Stimulated activated naive CD8-positive, alpha-beta T cell treated with anti-CD3 and anti-CD28 coated beads, Interleukin-15, amount 100 ng/mL, for 72 hours (primary cell): ENCODE measurements at places on chromosomes 2 and 18.
A peak's percentile ranks its signal among the peaks of the same experiment; 100 is the strongest.

DNA sequence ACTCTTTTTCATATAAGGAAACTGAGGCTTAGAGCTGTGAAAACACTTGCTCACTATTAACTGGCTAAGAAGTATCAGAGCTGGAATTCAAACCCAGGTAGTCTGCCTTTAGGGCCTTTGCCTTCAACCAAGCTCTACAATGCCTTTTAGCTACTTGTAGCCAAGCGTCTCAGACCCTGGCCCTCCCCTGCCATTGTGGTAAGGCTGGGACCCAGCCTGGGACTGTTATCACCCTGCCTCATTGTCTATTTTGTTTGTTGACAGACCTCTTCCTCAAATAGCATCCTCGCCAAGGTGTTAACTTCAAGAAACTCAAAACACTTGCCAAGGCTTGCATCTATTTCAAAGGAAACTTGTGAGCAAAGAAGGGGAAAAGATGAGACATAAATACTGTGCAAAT, 76.7 kb upstream of the CD28 start:
- no peak for DNase-seq

DNA sequence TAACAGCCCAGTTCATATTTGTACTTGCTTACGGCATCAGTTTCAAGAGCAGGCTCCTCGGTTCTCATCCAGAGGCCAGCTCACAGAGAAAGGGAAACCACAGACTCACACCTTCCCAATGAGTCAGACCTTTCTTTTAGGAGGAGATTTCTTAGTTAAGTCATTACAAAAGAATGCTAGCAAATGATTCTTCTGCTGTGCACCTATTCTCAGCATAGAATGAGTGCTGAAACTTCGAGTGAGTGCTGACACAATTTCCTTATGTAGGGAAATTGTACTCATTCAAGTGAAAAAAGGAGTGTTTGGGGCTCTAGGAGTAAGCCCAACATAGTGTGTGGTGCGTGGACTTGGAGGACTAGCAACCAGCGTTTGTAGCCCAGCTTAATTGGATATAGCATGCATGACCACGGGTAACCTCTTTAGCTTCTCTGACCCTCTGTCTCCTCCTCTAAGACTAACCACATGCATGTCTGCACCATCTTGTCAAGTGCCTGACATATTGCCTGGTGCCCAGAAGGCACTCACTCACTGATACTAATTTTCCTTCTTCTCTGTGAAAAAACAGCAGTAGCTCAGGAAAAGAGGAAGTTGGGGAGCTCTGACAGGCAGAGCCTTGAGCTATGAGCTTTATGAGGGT, 87.0 kb downstream of the ALPK2 start:
- peak; percentile 53 for DNase-seq

DNA sequence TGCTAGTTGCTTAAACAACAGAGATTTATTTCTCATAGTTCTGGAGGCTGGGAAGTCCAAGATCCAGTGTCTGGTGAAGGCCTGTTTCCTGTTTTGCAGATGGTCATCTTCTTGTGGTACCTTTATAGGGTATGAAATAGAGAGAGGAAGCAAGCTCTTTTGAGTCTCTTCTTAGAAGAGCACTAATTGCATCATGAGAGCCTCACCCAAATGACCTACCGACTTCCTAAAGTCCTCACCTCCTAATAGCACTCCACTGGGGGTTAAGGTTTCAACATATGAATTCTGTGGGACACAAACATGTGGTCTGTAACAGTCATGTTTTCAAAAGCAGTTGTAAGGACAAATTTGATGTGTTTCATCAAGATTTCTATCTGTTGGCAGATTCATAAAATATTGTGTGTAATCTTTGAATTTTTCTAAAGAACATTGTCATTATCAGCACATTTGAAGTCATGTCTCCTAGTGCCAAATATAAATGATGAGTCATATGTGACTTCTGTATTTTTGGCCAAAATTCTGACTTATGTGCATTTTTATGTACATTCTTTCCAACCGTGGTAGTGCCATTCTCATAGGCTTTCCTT, 45.3 kb downstream of the CD28 start:
- DNase-seq: no peak

- DNase-seq: no peak
These were observed 20.1 kb downstream of the TPGS2 start for GRCh38 chr18:36808681-36809080.

DNA sequence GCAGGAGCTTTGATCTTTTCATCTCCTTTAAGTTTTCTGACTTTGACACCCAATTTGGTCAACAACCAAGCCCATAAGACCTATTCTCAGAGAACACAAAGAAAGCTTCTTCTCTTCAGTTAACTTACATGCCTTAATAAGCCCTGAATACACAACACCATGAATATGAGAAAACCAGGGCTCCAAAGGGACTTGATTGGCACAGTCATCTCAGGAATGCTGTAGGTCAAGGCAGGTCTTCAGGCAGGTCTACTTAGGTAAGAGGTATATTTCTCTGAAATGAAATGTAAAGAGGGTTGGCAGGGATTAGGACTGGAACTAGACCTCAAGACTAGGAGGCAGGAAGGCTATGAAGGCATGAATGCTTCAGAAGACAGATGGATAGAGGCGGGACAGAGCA, 24.4 kb upstream of the EIF2AK3 start:
- no peak for DNase-seq

- DNase-seq: no peak
These were observed 1608.9 kb upstream of the PIK3C3 start for GRCh38 chr18:40346146-40346545.

DNA sequence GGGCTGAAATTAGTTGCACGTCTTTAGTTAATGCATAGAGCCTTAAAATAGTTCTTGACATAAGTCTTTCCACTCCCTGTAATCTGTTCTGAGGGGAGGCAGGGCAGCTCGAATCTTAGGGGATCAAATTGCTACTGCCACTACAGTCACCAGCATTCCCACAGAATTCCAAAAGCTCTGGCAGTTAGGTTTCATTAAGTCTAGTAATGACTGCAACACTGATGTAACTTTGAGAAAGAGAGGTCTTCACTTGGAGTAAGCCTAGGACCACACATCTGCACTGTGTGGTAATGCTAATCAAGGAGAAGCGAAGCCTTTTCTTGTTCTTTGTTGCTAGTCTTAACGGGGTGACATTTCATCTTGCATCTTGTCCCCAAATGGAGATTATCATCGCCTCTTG, 19.3 kb upstream of the NCK2 start:
- no peak for DNase-seq

DNA sequence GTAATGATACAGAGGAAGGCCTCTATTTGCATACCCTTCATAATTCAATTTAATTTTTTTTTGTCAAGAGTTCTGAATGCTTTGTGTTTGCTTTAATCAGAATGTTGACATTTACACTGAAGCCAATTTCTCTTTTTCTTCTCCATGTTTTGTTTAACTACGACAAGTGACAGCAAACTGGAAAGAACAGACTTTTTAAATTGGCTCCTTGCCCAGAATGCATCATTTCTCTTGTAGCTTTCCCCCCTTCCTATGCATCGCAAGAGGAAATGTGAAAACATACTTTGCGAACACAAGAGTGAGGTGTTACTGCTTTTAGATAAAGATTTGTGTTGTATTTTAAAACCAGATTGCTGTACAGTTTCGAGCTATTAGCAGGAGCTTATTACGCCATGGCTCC, 955.2 kb upstream of the CELF4 start:
- DNase-seq: no peak

GRCh38 chr2:26945991-26946750, 24.3 kb upstream of the MAPRE3 start:
- no peak for DNase-seq

DNA sequence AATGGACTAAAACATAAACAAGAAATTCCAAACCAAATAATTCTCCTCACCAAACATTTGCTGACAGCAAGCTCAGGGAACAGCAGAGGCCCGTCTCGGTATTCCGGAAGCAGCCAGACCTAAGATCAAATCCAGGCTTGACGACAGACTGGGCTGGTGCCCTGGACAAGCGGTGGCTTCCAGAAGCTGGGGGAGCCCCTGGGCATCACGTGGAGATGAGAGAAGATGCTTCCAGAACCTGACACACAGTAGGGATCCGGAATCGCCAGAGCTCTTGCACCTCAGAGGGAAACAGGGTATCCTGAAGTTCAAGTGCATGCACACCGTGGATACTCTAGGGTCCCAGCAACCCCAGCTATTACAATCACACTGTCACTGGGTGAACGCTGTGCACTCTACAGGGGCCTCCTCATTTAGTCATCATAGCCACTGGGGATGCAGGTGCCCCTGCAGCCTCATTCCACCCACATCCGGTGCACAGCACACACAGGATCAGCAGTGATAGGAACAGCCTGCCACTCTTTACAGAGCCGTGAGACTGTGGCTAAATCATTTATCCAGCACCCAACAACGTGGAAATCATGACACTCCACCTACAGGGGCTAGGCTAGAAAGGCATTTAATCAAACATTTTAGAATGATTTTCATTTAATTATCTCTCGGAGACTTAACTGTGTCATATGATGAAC, 102.6 kb downstream of the HDAC4 start:
- peak; percentile 84 for DNase-seq

- DNase-seq: no peak
These were observed 145.2 kb downstream of the GALNT3 start for GRCh38 chr2:165648801-165649200.

GRCh38 chr2:163171786-163172530, 333.4 kb upstream of the KCNH7 start:
- DNase-seq: no peak

DNA sequence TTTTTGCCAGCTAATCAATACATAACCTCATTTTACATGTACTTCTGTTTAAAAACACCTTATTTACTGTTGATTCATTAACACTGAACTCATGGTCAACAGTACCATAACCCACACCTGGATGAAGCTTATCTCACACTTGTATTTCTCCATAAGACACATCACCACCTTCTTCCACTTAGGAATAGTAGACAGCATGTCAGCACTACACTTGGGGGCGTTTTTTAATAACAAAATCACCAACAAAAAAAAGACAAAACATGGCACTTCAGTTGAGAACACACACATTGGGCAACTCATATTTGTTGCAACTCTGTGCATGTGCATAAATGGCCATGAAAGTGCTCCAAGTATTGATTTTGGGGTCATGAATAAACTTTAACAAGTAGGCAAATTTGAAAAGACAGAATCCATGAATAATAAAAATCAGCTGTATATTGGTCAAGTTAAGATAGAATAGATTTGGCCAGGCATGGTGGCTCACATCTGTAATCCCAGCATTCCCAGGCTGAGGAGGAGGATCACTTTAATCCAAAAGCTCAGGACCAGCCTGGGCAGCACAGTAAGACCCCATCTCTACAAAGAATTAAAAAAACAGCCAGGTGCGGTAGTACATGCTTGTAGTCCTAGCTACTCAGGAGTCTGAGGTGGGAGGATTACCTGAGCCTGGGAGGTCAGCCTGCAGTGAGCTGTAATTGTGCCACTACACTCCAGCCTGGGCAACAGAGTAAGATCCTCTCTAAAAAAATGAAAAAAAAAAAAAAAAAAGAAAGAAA, 84.4 kb upstream of the SRD5A2 start:
- DNase-seq: no peak

DNA sequence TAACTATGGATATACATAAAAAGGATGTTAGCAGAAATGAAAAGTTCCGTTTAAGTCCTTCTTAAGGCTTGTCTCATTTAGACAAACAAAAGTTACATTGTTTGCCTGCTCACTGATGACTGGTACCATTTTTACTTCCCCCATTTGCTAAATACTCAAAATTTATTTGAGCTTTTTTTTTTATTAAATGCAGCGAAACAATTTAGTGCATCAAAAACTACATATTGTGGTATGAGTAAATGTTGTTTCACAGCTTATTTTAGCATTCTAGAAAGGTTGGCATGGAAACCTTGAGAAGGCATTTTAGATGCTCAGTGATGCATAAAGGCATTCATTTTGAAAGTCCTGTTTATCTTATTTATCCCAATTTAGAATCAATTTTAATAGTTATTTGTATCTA, 100.0 kb downstream of the MAP2 start:
- no peak for DNase-seq

GRCh38 chr2:106956416-106956815, 70.4 kb upstream of the ST6GAL2 start:
- DNase-seq: no peak

DNA sequence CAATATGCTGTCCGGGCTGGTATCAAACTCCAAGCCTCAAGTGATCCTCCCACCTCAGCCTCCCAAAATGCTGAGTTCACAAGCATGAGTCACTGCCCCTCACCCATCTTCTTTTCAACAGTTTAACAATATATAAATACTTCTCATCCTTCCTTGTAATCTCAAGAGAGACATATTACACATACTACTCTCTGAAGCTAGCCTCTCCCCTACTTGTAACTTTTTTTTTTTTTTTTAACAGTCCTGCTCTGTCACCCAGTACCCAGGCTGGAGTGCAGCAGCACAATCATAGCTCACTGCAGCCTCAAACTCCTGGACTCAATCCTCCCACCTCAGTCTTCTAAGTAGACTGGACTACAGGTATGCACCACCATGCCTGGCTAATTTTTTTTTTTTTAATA, 5.7 kb downstream of the GFPT1 start:
- no peak for DNase-seq

- no peak for DNase-seq
These were observed 215.3 kb upstream of the GULP1 start for GRCh38 chr2:188076149-188077056.

GRCh38 chr2:42569883-42570282, 1.5 kb downstream of the MTA3 start:
- DNase-seq: no peak

DNA sequence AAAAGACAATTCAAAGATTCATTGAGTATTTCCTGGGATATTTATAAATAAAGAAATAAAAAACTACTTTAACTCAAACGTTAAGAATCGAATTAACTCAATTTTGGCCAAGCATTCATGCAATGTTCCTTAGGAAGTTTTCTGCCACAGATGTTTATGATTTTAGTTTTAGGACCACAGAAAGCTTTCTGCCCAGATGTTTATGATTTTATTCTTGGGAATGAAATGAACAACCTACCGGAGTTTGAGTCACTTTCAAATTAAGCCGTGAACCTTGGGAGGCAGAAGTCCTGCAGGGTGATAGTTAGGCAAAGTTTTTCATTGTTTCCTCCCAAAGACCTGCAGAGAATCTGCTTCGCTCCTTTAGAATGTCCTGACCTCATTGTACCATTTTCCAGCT, 34.7 kb upstream of the MBP start:
- no peak for DNase-seq

GRCh38 chr2:13240789-13241487, 524.2 kb downstream of the TRIB2 start:
- DNase-seq: no peak
